Neural cell (in vitro differentiated cells): ENCODE measurements at places on chromosomes 5 and 9. TPM values are rescaled to one million over a fixed set of nuclear protein-coding genes. Genes with fewer than 3 reads are reported as not detected.

The TMEM215 gene
- not detected in 2 replicates for polyA plus RNA-seq

The DNAJC21 gene
- polyA plus RNA-seq, result 14.9 and 17.0 TPM in 2 replicates

The SLC36A2 gene
- not detected in 2 replicates for polyA plus RNA-seq

The SOX30 gene
- polyA plus RNA-seq, result not detected in 2 replicates

The DBH gene
- polyA plus RNA-seq, result not detected in 2 replicates

The PCDHA6 gene
- polyA plus RNA-seq, result 2.5 and 3.6 TPM in 2 replicates

The IL3 gene
- not detected in 2 replicates for polyA plus RNA-seq

The HTR1A gene
- polyA plus RNA-seq, result not detected in 2 replicates

The CYLC2 gene
- polyA plus RNA-seq, result not detected in 2 replicates

The FAM153A gene
- polyA plus RNA-seq, result not detected in 2 replicates

The OGN gene
- polyA plus RNA-seq, result 0.12 TPM in 1 of 2 replicates, not detected in the other

The NEUROG1 gene
- not detected in 2 replicates for polyA plus RNA-seq

The PCDHA10 gene
- polyA plus RNA-seq, result 5.5 and 6.7 TPM in 2 replicates

The MIGA2 gene
- 42.4 and 73.6 TPM in 2 replicates for polyA plus RNA-seq

The MYOT gene
- not detected in 2 replicates for polyA plus RNA-seq

The GOLM1 gene
- polyA plus RNA-seq, result 76.8 and 77.4 TPM in 2 replicates

The INSL4 gene
- polyA plus RNA-seq, result not detected in 2 replicates

The FAM221B gene
- polyA plus RNA-seq, result 0.09 TPM in 1 of 2 replicates, not detected in the other

The RLN1 gene
- not detected in 2 replicates for polyA plus RNA-seq

The PAX5 gene
- polyA plus RNA-seq, result not detected in 2 replicates

The TMEM171 gene
- polyA plus RNA-seq, result not detected in 2 replicates

The PAEP gene
- not detected in 2 replicates for polyA plus RNA-seq

The IL7R gene
- polyA plus RNA-seq, result 0.10 TPM in 1 of 2 replicates, not detected in the other

The ZER1 gene
- 30.6 and 32.2 TPM in 2 replicates for polyA plus RNA-seq

The FSTL4 gene
- polyA plus RNA-seq, result 0.57 and 1.6 TPM in 2 replicates

The TCF7 gene
- polyA plus RNA-seq, result 0.15 and 0.36 TPM in 2 replicates

The HAND1 gene
- polyA plus RNA-seq, result not detected in 2 replicates

The SPINK4 gene
- polyA plus RNA-seq, result not detected in 2 replicates

The CAMK4 gene
- 15.6 and 16.6 TPM in 2 replicates for polyA plus RNA-seq

The FGF18 gene
- polyA plus RNA-seq, result 1.2 TPM in 1 of 2 replicates, not detected in the other
